Eye (tissue), 1 donor: ENCODE measurements at places on chromosomes 16 and 17.

GRCh38 chr17:65064452-65065019 is 8.0 kb upstream of the GNA13 start:
- peak; percentile 8 for DNase-seq

DNA sequence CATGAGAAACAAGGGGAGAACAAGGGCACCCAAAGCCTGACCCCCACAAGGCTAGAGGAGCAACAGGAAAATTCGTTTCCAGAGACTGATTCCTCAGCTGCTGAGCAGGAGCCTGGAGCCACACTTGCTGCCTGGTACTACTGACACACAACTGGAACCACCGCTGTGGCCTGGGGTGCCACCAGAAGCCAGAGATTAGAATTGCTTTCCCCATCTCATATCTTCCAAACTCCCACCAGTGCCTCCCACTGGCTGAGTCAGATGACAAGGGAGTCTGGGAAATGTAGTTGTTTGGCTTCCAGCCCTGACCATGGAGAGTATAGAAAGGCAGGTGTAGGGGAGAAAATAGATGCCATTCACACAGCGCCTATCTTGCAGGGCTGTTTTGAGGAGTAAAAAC is 4.1 kb upstream of the TMEM11 start:
- no peak for DNase-seq

DNA sequence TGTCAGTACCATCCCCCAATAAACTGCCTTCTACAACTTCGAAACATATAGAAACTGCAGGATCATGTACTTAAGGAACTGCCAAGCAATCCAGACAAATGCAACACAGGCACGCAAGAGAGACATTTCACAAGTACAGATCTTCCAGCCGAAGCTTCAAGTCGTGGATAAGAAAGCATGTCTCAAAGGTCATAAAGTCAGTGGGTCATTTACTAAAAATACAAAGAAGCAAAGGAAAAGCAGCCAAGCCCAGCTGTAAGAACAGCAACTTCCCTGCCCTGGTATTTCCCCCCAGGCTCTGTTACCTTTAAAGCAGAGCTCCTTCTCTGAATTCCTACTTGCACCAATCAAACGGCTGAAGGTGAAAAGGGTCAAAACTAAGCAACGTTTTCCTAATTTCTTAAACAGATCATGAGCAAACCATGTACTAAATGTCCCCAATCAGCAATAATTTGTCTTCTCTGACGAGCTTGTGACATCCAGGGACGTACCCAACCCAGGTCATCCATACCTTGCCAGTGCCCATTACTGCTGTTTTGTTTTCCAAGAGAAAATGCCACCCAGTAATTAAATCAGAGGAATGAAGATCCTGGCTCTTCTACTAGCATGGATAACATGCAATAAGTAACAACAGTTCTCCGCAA is 1.7 kb downstream of the AKTIP start:
- DNase-seq, result no peak

- DNase-seq, result no peak
These were observed 7.1 kb downstream of the GLYR1 start for GRCh38 chr16:4839942-4840341.

DNA sequence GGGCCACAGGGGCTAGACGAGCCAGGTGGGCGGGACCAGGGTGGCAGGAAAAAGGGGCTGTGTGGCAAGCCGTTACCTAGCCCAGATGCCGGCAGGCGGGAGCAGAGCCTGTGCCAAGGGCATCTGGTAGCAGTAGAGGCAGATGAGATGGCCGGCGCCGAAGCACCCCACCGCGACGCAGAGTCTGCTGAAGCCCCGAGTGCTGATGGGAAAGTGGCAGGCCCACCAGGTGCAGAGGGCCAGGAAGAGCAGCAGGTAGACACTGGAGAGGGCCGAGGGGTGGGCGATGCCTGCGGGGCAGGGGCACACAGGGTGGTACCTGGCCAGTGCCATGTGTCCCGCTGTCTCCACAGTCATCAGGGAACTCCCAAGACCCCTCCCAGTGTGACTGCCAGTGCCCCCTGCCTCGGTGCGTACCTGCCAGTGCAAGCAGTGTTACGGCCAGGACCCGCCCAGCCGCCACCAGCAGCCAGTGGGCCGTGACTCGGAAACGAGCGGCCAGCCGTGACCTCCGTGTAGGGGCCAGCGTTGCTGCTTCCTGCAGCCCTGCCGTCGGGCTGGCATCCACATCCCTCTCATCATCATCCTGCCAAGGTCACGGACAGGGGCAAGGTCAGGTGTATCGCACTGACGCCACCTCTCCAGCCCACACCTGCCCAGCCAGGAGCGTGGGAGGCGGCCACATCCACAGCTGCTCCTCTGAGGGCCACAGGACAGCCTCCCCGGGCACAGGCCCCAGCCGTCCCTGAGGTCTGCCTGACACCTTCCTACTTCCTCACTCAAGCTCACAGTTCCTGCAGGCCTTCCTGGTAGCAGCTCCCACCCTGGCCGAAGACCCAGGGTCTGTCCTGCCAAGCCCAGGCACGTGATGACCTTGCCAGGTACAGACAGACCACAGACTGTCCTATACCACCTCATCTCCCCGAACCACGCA is 32.1 kb downstream of the CTU2 start:
- no peak for DNase-seq

DNA sequence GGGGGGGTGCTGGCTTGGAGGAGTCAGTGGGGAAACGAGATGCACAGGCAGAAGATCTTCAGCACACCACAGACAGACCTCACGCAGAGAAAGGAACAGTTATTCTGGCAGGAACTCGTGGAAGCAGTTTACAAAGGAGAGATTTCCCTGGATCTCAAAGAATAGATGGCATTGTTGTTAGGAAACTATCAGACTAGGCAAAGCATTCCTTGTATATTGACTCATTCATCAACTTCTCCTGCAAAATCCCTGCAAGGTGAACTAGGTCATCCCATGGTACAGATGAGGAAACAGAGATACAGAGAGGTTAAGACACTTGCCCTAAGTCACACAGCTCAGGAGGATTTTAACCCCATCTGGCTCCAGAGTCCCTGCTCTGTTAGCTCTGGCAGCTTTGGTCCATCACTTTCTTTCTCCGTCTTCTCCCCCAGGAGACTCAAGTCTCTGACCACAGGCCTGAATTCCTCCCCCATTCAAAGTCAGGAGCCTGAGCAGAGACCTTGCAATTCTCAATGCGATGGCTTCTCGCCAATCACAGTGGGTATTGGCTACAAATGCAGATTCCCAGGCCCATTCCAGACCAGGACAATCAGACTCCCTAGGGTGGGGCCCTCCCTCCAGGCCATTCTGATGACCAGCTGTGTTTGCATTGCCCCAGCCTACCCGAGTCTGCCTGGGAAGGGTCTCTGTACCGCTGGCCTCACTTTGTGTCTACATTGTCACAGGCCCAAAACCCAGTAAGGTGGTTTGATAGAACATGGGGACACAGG is 56.4 kb downstream of the LITAF start:
- DNase-seq, result no peak

- DNase-seq, result no peak
These were observed 10.8 kb upstream of the WSCD1 start for GRCh38 chr17:6059406-6059805.

- no peak for DNase-seq
These were observed 231.8 kb downstream of the MAP2K4 start for GRCh38 chr17:12252462-12252861.
